Suppressor macrophage treated with lipopolysaccharide for 4 hours (primary cell): ENCODE measurements at places on chromosomes 6 and 20.

GRCh38 chr6:7389162-7389450 is 436 bp downstream of the CAGE1 start:
- DNase-seq, result peak; percentile 58

- no peak for DNase-seq
Observed at GRCh38 chr6:44131892-44132291, 4.5 kb downstream of the TMEM63B start.

- no peak for DNase-seq
Observed at GRCh38 chr20:5670874-5671273, 79.3 kb upstream of the SHLD1 start.

DNA sequence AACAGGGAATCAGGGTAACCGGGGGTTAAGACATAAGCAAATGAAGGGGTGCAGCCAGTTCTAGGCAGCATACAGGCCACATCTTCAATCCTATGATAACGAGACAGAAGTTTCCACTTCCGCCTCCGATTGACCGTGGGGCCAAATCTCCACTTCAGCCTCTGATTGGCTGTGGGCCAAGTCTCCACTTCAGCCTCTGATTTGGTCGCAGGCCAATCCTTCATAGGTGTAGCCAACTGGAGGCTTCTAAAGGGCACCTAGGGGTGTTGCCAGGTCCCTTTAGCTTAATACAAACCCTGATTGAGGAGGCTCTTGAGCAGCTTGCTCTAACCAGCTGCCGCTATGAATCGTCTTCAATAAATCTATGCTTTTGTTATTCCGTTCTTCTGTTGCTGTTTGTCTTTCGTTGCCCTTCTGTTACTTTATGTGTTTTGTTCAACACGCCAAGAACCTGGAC is 2.1 kb upstream of the ERGIC3 start:
- peak; percentile 50 for DNase-seq

- DNase-seq, result peak; percentile 65
Observed at GRCh38 chr20:49938173-49939163, 2.3 kb downstream of the RNF114 start.
